ENCODE measurements at places on chromosomes 5 and 9.

DNA sequence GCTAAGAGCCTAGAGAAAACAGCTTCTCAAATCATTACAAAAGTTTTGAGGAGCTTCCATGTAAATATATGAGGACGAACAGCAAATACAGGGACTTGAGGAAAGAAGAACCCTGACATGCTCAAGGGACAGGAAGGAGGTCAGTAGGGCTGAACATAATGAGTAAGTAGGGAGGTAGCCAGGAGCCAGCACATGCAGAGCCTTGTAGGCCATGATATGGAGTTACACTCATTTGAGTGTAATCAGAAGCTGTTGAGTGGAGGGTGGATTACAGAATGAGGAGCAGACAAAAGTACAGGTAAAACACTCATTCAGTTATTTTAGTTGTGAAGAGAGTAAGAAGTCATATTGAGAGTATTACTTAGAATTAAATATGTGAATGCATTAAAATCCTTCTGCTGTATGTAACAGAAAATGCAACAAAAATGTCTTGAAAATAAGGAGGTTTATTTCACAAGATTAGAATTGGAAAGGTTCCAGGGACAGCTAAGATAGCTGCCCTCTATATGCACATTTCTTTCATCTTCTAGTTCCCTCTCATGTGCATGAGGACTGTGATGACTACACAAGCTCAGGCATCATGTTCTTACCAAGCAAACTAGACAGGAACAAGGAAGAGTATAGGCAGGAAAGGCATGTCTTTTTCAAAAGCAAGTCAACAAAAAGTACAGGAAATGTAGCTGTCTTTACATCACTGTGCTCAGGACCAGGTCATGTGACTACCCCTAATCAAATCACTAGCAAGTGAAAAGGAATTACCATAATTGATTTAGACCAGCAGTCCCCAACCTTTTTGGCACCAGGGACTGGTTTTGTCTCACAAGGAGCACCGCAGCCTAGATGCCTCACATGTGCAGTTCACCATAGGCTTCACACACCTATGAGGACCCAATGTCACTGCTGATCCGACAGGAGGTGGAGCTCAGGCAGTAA, 87.2 kb downstream of the TMEM232 start:
- DNase-seq = no peak

DNA sequence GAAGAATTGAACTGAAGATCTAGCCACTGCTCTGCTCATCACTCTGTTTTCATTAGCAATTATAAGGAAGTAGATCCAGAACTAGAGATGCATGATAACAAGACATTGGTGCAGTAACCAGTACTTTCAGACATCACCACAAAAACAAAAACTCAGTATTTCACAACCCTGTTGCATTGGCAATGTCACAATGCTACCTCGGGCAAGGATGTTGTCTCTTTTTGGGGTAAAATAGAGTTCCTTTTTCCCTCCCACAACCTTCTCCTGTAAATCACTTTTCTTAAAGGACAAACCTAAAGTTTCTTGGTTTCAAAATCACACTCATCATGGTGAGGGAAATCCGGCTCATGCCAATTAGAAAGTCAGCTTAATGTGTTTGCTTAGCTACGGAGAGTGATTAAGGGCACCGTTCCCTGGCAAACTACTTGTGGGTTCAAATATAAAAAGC, 420.1 kb upstream of the MEF2C start:
- DNase-seq = no peak

- DNase-seq = no peak
Observed at GRCh38 chr5:18420711-18421110, 786.5 kb downstream of the TAF11L14 start.

DNA sequence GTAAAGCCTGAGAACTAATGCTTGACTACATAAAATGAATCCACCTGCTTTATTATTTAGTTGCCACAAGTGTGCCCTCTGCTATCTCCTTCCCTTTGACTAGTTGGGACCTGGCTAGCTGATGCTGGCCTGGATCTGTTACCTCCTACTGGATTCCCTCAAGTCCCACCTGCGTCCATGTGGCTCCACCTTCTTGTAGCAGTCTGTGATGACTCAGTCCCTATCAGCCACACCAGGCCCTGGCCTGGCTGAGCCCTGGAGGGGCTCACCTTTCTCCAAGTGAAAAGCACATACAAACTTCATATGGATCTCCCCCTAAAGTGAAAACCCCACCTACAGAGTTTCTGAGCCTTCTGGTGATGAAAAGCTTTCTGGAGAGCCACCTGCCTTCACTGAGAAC, 611.4 kb downstream of the SEMA5A start:
- DNase-seq = no peak

GRCh38 chr9:6239694-6240093, 24.1 kb downstream of the IL33 start:
- no peak for DNase-seq

- no peak for DNase-seq
Observed at GRCh38 chr9:38315085-38315595, 77.4 kb upstream of the ALDH1B1 start.

DNA sequence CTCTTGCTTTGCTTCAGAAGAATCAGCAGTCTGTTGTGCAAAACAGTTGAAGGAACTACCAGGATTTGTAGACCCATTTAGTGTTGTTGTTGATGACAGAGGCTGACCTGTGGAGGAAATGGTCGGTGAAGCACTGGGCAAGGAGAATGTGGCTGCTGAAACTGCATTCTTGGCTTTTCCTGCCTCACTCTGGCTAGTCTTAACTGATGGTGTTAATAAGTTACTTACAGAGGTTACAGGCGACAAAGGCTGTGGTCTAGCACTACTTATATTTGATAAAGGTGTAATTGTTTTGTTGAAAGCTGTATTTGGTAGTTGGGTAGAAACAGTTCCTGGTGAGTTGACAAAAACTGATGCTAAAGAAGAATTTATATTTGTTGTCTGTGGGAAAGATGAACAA, 31.5 kb downstream of the MLANA start:
- no peak for DNase-seq

DNA sequence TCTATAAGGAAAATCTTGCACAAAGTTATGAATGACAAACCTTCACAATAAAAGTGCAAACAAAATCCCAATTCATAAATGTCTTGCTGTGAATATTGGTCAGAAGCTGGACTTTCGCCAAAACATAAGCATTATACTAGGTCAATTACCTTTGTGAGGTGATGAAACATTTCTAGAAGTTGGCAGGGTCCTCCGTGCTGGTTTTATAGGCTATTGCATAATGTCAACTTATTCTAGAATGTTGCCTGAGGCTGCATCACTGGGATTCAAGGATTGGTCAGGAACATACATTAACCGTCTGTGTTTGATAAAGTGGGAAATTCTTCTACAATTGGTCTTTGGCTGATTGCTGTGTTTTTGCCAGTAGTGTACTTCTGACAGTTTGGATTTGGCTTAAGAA, 49.8 kb upstream of the PALM2AKAP2 start:
- no peak for DNase-seq

GRCh38 chr9:20985851-20986600, 45.4 kb downstream of the HACD4 start:
- no peak for DNase-seq

GRCh38 chr9:89494199-89494598, 3.7 kb downstream of the SEMA4D start:
- no peak for DNase-seq

GRCh38 chr9:120438836-120439546, 141.0 kb downstream of the CDK5RAP2 start:
- peak; percentile 37 for DNase-seq

GRCh38 chr5:95285409-95285755, 488 bp upstream of the MCTP1 start:
- DNase-seq = no peak

DNA sequence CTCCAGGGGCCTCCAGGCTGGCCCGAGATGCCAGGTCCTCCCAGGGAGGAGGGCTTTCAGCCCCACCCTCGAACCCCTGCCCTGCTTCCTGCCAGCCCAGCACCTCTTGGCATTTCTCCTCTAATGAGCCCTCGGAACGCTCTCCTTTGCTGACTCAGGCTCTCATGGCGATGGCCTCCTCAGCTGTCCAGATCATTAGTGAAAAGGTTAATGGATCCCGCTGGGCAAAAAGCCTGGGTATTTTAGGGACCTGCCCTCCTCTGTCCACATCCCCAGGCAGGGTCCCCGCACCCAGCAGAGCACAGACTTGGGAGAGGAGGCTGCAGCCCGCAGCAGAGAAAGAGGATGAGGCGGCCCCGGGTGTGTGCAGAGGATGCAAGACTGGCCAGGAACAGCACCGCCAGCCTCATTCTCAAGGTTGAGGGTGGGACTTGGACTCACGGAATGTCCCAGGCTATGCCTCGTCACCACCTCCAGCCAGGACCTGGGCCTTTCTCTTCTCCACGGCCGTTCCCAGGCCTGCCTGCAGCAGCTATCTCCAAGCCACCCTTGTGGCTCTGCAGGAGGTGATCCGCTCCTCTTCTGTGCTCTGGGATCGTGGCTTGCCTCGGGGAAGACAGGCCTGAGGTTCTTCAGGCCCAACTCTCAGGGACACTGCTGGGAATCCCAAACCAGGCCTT, 23.0 kb upstream of the ADAMTS2 start:
- DNase-seq = no peak

GRCh38 chr5:179176571-179177230, 116.5 kb downstream of the ZNF354C start:
- no peak for DNase-seq

GRCh38 chr9:129610473-129611306, 10.2 kb downstream of the C9orf50 start:
- DNase-seq = peak; percentile 96

GRCh38 chr9:121620777-121621449, 30.5 kb upstream of the DAB2IP start:
- DNase-seq = peak; percentile 56

DNA sequence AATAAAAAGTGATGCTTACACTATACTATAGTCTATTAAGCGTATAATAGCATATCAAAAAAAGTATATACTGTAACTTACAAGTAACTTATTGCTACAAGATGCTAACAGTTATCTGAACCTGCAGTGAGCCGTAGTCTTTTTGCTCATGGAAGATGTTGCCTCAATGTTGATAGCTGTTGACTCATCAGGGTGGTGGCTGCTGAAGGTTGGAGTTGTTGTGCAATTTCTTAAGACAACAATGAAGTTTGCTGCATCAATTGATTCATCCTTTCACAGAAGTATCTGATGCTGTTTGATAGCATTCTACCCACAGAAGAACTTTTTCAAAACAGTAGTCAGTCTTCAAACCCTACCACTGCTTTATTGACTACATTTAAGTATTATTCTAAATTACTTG, 7.8 kb upstream of the C9orf40 start:
- DNase-seq = no peak

DNA sequence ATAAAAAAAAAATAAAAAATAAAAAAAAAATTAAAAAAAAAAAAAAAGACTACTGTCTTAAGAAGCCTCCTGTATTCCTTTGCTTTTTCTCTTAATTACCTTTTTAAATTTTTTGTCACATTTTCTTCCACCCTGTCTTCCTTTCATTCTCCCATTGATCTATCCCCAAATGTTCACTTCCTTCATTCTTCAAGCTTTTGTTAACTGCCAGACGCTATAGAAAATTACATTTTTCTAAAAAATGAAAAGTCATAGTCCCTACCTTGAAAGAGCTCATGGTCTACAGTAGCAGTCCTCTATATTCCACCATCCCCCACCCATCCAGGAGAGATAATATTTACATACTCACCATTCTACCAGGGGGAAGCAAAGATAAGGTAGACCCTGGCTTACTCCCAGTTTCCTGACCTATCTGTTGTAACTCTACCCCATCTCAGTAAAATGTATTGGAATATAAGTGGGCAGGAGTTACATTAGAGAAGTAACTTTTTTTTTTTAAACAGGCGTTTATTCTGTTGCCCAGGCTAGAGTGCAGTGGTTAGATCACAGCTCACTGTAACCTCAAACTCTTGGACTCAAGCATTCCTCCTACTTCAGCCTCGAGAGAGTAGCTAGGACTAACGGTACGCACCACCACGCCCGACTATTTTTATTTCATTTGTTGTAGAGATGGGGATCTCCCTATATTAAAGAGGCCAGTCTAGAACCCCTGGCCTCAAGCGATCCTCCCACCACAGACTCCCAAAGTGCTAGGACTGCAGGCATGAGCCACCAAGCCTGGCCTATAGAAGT, 3.8 kb upstream of the PRKAA1 start:
- peak; percentile 48 for DNase-seq

- no peak for DNase-seq
Observed at GRCh38 chr5:177484902-177485549, 11.6 kb upstream of the DBN1 start.
